Activated CD8-positive, alpha-beta memory T cell treated with anti-CD3 and anti-CD28 coated beads for 36 hours (primary cell): ENCODE measurements at places on chromosomes 7 and 10. TPM values are rescaled to one million over a fixed set of nuclear protein-coding genes. Genes with fewer than 3 reads are reported as not detected.

Gene BTBD16
- total RNA-seq = not detected

Gene SPDYE2B
- total RNA-seq = not detected

Gene PRKAR2B
- total RNA-seq = 1.2 TPM

Gene SLC29A3
- total RNA-seq = 5.8 TPM

Gene FAM24A
- not detected for total RNA-seq

Gene AIMP2
- total RNA-seq = 77.0 TPM

Gene SUN3
- total RNA-seq = not detected

Gene HOXA2
- not detected for total RNA-seq

Gene CYP3A4
- total RNA-seq = not detected

Gene IDE
- 43.4 TPM for total RNA-seq

Gene SLC4A2
- total RNA-seq = 118 TPM

Gene UTF1
- total RNA-seq = not detected

Gene CLEC2L
- total RNA-seq = not detected

Gene PDE6C
- total RNA-seq = not detected

Gene ANKRD2
- 0.13 TPM for total RNA-seq

Gene MGMT
- 22.0 TPM for total RNA-seq

Gene OPN4
- not detected for total RNA-seq

Gene TUBAL3
- not detected for total RNA-seq

Gene HOXA11
- not detected for total RNA-seq

Gene SEMA3E
- not detected for total RNA-seq

Gene MOGAT3
- total RNA-seq = not detected

Gene ZPBP
- not detected for total RNA-seq

Gene SFRP4
- total RNA-seq = not detected

Gene PKD2L1
- not detected for total RNA-seq

Gene MYO3A
- not detected for total RNA-seq

Gene C10orf105
- total RNA-seq = 0.17 TPM

Gene LIPA
- 18.3 TPM for total RNA-seq

Gene ZNF365
- 0.25 TPM for total RNA-seq

Gene HMX2
- not detected for total RNA-seq

Gene ATG9B
- total RNA-seq = 7.7 TPM

Gene CRYGN
- total RNA-seq = not detected

Gene SUV39H2
- 41.8 TPM for total RNA-seq

Gene IQCE
- 10.3 TPM for total RNA-seq

Gene WASHC2A
- total RNA-seq = 33.0 TPM

Gene ZNF804B
- total RNA-seq = not detected

Gene CTAGE4
- total RNA-seq = 1.2 TPM

Gene ZNF277
- 11.4 TPM for total RNA-seq

Gene CACNB2
- total RNA-seq = not detected

Gene OR2A14
- total RNA-seq = not detected

Gene CALHM1
- not detected for total RNA-seq

Gene OGDHL
- 0.89 TPM for total RNA-seq

Gene ETV1
- 0.38 TPM for total RNA-seq

Gene CPED1
- total RNA-seq = not detected

Gene LFNG
- 24.2 TPM for total RNA-seq

Gene COL26A1
- not detected for total RNA-seq

Gene PTPRN2
- total RNA-seq = 0.44 TPM

Gene WNT8B
- total RNA-seq = not detected

Gene CHRM2
- not detected for total RNA-seq

Gene NPTX2
- total RNA-seq = 0.23 TPM

Gene CLDN4
- total RNA-seq = not detected

Gene ZDHHC4
- 30.1 TPM for total RNA-seq

Gene CYP3A7
- not detected for total RNA-seq

Gene STK17A
- total RNA-seq = 38.6 TPM
